ENCODE measurements at places on chromosomes 6 and 20.

GRCh38 chr6:134374491-134375219 is 56.7 kb upstream of the SGK1 start:
- peak; percentile 7 for DNase-seq

DNA sequence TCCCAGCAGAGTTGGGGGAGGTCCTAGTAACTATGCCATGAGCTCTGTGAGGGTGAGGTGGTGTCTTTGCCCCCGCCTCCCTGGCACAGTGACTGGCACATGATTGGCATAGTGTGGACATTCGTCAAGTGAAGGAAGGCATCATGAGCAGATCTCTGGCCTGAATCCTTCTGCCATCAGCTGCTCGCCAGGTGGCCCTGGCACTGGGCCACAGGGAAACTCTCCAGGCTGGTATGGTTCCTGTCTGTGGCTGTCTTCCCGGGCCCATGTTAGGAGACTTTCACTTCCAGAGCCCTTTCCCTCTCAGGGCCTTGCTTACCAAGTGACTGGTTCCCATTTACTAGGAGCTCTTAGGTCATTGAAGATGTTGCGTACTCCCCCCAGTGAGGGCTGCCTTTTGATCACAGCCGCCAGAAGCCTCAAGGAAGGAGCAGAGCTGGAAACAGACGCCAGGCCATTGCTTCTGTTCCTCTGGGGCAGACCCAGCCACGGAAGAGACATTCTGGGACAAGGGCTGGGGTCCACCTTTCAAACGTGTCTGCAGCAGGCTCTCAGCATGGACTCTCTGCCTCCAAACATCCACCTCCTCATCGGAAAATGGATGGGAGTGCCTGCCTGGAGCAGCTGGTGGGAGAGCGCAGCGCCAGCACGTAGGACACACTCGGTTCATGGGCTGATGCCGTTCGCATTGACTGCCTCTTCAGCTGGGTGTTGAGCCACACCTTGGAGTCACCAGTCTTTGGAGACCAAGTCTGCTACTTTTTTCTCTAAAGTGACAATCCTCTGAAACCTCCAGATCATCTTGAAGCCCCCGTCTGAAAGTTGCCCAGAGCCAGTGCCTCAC is 67.2 kb downstream of the PTPN1 start:
- DNase-seq, result no peak

DNA sequence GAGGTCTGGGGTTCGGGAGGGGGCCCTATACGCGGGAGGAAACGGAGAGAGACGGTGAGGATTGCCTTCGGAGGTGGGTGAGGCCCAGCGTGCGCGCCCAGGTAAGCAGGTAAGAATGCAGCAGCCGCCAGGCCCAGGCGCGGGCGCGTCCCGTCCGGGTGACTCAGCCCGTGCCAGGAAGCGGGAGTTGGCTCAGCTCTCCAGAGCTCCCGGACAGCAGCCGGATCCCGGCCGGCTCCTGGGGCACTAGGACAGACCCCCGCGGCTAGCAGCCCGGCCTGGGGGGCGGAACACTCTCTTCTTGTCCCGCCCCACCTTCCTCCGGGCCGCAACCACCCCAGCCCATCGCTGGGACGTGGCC is 1.5 kb upstream of the MDFI start:
- DNase-seq, result peak; percentile 27

GRCh38 chr6:16730738-16731477 is 30.4 kb downstream of the ATXN1 start:
- no peak for DNase-seq

DNA sequence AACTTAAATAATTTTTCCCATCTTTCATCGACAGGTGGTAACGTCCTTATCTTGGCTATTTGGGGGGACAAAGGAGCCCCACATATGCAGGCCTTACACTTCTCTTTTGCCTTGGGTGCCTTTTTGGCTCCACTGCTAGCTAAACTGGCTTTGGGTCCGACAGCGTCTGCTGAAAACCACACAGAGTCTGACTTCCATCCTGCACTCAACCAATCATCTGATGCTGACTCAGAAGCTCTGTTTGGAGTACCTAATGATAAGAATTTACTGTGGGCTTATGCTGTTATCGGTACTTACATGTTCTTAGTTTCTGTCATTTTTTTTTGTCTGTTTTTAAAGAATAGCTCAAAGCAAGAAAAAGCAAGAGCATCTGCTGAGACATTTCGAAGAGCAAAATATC is 178.5 kb downstream of the SLC16A10 start:
- DNase-seq, result no peak

DNA sequence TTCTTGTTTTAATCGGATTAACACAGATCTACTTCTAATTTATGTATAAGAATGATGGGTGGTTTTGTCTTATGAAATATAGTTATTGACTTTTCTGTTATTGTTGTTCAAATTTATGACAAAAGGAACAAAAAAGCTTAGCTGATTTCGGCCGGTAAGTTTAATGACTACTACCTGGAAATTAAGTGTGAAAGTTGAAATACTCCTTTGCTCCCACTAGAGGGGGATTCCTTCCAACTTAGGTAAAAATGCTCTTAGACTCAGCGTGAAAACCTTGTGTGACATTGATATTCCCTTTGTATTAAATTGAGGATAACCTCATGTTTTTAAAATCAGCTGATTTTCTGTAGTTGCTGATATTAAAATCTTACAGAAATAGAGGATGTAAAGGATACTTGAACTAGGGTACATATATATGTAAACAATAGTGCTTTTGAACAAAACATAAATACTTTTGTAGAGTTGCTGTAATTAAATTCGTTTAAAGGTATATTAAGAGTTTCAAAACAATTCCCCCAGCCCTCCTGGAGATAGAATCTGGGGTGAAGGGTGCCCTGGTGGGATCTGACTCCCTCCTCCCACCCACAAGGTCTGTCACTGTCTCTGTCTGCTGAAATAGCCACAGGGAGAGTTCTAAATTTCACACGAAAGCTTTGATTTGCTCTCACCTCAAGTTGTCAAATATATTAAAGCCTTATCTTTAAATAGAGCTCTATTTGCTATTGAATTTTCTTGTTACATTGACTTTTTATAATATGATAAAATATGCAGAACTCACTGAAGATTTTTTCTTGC is 257.5 kb downstream of the ARID1B start:
- DNase-seq, result peak; percentile 73

DNA sequence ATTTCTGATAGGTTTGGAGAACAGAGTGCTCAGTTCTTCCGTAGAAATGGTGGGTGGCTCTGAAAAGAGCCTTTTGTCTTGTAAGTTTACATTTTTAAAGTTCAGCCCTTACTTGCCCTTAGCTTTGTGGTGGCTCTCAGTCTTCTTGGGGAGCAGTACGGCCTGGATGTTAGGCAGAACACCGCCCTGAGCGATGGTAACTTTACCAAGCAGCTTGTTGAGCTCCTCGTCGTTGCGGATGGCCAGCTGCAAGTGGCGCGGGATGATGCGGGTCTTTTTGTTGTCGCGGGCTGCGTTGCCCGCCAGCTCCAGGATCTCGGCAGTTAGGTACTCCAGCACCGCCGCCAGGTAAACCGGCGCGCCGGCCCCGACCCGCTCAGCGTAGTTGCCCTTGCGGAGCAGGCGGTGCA is 19.5 kb downstream of the OR2B2 start:
- DNase-seq, result no peak

GRCh38 chr20:6768228-6769140 is 998 bp downstream of the BMP2 start:
- DNase-seq, result peak; percentile 40

- DNase-seq, result no peak
Observed at GRCh38 chr20:22282696-22283095, 301.7 kb downstream of the FOXA2 start.

DNA sequence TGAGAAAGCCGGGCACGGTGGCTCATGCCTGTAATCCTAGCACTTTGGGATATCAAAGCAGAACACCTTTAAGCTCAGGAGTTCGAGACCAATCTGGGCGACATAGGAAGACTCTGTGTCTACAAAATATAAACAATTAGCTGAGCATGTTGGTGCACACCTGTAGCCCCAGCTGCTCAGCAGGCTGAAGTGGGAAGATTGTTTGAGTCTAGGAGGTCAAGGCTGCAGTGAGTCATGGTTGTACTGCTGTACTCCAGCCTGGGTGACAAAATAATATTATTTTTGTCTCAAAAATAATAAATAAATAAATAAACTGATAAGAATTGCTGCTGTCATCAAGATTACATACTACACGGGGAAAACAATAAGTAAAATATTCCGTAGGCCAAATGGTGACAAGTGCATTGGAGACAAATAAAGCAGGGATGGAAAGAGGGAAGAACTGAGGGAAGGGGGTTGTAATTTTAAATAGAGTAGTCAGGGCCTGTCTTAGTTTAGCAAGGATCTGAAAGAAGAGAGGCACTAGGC is 14.0 kb upstream of the TOP1 start:
- no peak for DNase-seq

DNA sequence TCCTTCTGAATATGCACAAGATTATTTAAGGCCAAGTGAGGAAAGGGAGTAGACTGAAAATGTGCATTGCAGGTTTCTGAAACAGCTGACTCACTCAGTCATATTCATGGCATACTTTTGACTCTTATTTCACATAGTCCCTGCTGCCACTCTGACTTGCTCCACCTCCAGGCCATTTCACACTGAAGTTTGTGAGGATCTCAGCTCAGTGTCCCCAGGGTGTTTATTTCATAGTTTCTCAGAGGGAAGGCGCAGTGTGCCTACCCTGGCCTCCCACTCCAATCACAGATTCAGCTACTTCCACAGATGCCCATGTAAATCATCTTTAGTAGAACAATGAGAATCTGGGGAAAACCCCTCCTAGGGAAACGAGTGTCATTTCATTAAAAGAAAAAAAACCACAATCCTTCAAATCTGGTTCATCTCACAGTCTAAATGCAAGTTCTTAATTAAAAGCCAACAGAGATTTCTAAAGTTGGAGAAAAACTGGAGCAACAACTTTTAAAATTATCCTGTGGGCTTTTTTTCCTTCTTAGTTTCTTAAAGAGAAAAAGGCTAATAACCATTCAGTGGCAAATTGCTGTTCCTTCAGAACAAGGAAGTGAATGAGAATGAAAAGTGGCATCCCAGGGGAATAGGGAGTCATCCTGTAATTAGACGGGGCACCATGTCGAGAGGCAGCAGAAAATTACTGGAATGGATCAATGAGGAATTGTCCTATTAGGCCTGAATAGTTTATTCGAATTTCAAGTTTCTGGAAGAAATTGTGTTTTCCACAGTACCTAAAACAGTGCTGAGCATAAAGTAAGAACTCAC is 133.6 kb downstream of the TFAP2B start:
- DNase-seq, result no peak

DNA sequence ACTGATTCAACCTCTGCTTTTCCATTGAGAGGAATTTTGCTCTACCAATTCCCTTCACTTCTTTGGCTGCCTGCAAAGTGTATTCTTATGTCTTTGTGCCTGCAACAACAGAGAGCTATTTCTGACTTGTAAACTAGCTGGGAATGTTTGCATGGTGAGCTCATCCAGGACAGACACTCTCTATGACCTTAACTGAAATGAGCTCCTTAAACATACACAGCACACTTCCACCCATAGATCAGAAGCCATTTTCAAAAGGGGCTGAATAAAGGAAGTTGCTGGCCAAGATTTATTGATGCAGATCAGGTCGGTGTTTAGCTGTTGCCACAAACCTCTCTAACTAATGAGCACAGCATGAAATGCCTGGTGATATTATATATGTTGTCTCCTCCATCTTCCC is 377.7 kb downstream of the BTBD9 start:
- peak; percentile 78 for DNase-seq

- DNase-seq, result no peak
Observed at GRCh38 chr6:108559884-108560462, 744 bp upstream of the FOXO3 start.

- no peak for DNase-seq
Observed at GRCh38 chr6:12037798-12038197, 25.7 kb downstream of the HIVEP1 start.

- DNase-seq, result no peak
Observed at GRCh38 chr20:25066386-25066785, 8.4 kb upstream of the ACSS1 start.

DNA sequence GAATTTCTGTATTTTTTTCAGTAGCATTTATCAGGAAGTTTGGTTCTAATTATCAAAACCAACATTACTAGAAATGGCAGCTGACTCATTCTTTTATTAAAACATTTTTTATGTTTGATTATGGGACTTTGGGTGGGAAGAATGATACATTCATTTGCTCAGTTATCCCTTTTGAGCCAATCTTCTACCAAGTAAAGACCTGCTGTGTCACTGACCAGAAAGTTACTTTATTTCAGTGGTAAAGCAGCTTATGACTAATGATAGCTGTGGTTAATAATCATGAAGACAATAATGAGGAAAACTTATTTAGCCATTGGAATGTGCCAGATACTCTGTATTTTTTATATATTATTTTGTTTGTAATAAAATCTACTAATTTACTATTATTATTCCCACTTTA is 142.3 kb downstream of the FARS2 start:
- no peak for DNase-seq

- peak; percentile 30 for DNase-seq
Observed at GRCh38 chr6:72675396-72675795, 53.5 kb downstream of the KCNQ5 start.

DNA sequence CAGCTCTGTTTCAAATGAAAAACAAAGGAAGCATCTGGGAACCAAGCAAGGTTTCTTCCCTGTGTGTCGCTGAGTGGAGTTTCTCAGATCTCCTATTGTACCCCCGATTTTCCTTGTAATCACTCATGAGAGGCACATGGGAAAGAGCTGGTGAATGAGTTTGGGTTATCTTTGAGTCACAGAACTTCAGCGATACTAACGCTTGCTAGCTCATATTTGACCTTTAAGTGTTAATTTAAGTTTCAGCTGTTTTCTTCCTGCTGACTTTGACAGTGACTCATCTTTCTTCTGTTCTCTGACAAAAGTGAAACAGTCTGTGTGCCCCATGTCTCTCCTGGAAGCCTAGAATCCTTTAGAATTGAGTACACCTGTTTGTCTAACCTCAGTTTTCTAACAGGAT is 261.1 kb upstream of the RGS17 start:
- DNase-seq, result no peak

DNA sequence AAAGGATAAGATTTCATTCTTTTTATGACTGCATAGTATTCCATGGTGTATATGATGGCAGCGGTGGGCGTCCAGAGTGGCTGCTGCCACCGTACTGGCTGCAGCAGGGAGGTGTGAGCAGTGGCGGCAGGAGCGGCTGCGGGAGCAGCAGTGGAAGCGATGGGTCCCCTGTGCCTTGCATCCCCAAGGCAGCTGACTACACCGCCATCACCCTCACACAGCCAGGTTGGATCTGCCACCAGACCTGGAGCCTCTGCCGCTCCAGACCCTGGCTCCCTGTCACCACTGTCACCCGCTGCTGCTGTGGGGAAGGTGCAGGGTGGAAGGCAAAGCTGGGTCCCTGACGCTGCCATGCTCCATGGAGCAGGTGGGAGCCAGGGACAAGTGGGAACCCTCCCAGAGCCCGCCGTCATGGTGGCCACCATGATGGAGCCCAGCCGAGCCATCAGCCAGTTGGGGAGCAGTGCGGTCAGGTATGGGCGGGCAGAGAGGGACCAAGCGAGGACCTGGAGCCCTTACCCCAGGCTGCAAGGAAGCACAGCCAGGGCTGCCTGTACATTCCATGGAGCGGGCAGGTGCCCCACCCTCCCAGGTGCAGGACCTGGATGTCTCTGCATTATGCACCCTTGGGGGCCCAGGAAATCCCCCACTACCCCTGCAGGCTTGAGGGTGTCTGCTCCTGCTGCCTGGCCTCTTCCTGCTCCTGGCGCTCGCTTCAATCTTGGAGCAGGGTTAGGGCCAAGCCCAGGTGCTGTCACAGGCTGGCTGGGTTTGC is 226.1 kb downstream of the OTOR start:
- DNase-seq, result no peak

Measured in adipocyte (in vitro differentiated cells).